ENCODE measurements at places on chromosomes 4 and X.
A peak's percentile ranks its signal among the peaks of the same experiment; 100 is the strongest.

DNA sequence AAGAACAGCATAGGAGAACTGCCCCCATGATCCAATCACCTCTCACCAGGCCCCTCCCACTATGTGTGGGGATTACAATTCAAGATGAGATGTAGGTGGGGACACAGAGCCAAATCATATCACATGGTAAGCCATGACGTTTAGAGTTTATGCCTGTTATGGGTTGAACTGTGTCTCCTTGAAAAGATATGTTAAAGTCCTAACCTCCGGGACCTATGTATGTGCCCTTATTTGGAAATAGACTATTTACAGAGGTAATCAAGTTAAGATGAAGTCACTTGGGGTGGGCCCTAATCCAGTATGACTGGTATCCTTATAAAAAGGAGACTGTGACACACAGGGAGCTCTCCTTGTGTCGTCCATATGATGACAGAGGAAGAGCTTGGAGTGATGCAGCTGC, 25.2 kb upstream of the SLC2A9 start:
- DNase-seq = peak; percentile 2

DNA sequence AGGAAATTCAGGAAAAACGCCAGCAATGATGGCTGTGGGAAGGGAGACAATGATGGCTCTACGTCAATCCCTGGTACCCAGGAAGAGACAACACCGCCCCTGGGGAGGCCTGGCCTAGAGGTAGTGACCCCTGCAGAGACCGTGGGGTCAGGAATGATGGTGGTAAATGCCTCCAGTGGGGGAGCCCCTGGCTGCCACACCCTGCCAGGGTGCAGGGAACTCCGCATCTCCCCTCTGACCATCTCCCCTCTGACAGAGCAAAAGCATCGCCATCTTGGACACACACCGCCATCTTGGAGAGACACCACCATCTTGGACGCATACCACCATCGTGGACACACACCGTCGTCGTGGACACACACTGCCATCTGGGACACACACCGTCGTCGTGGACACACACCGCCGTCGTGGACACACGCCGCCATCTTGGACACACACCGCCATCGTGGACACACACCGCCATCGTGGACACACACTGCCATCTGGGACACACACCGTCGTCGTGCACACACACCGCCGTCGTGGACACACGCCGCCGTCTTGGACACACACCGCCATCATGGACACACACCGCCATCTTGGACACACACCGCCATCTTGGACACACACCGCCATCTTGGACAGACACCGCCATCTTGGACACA, 9.9 kb downstream of the ASMTL start:
- DNase-seq = peak; percentile 29

DNA sequence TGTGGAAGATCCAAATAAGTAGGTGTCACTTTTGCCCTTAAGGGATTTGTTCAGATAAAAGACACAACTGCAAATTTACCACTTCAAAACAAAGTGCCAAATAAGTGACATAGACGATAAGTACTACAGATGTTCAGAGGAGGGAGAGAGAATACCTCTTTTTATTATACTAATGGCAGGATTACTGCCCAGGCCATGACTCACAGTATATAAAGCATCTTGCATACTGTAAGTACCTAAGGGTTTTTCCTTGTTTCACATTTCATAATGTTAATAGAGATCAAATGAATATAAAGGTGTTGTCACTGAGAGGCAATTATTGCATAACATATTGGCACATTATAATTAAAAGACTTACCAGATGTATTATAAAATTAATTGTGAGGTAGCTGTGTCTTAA, 46.4 kb downstream of the PTPN13 start:
- DNase-seq = no peak

DNA sequence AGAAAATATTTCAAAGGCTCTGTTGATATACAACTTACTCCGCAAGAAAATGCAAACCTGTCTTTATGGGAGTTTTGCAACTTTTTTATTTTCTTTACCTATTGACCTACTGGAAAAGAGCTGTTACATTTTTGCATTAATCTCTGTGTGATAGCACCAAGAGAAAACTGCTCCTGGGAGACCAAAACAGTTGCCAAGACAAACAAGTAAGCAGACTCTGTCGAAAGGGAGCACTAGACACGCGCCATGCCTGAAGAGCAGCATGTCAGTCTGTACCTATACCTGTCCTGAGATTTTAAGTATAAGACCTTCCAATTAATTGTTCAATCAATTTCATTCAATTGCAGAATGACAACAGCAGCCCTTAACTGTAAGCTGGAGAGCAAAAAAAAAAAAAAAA, 56.0 kb upstream of the TECRL start:
- no peak for DNase-seq

DNA sequence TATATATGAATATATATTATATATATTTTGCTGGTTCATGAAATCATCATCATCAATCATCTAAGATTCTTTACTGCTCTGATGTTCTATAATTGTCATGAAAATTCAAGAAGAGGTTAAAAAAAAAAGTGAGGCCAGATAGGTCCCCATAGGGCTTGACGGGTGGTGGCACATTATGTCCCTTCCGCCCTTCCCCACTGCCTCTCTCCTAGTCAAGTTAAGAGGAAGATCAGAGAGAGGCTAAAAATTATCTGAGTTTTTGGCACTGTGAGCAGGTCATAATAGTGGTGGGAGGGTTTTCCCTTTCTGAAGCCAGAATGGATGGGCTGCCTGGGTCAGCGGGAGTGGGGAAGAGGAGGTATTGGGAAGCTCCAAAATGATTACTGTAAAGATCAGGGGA, 5.4 kb downstream of the SYNPO2 start:
- DNase-seq = no peak

GRCh38 chrX:75115707-75116413, 40.2 kb downstream of the ABCB7 start:
- DNase-seq = no peak

DNA sequence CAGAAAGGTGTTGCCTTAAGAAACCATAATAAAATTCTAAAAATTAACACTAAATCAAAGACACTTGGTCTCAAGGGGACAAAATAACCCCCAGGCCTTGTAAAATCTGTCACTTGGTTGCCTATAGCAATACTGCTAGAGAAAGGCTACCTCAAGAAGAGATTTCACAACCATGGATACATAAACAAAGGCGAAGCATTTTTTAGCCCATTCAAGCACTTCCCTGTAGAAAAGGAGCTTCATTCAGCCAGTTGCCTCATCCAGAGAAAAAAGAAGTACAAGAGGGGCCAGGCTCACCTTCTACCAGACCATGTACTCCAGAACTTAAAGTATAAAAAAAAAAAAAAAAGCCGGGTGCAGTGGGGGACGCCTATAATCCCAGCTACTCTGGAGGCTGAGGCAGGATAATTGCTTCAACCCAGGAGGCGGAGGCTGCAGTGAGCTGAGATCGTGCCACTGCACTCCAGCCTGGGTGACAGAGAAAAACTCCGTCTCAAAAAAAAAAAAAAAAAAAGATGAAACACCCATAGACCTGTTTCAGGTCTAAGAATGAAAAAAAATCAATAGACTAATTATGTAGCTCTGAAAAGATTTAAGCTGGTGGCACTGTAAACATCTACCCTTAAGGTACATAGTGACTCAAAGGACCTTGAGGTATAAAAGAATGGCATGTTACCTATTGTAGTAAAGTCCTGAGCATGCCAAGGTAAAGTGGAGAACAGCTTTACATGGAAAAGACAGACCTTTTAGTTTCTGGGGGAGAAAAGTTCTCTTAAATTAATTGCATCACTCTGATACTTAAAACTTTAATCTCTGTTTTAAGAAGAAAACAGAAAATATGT, 18.0 kb downstream of the RUFY3 start:
- no peak for DNase-seq

DNA sequence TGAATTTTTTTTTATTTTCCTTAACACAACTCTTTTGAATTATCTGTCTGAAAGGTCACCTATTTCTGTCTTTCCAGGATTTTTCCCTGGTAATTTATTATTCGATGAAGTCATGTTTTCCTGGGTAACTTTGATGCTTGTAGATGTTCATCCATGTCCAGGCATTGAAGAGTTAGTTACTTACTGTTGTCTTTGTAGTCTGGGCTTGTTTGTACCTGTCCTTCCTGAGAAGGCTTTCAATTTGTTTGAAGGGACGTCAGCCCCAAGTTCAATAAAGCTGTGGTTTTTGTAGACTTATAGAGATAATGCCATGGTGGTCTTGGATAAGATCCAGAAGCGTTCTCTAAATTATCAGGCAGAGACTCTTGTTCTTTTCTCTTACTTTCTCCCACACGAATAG, 252.4 kb upstream of the ARHGAP24 start:
- DNase-seq = no peak

GRCh38 chr4:86959588-86960500, 25.0 kb downstream of the AFF1 start:
- no peak for DNase-seq

DNA sequence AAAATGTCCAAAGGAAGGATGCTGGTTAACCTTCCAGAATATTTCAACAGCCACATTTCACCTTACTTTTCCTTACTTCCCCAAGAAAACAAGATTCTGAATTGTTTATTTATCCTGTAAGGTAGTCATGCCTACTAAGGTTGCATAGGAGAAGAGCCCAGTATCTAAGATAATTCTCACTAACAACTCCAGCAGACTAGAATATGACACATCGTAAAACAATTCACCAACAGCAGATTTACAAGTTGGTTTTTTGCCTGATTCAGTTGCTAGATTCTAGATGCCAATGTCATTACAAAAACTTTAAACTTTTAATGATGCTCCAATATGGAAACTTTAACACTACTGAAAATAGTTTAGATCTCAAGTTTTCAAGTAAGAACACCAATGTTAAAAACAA, 176.4 kb downstream of the IL13RA2 start:
- DNase-seq = no peak

- peak; percentile 21 for DNase-seq
These were observed 33.5 kb upstream of the ASMTL start for GRCh38 chrX:1486177-1486576.

DNA sequence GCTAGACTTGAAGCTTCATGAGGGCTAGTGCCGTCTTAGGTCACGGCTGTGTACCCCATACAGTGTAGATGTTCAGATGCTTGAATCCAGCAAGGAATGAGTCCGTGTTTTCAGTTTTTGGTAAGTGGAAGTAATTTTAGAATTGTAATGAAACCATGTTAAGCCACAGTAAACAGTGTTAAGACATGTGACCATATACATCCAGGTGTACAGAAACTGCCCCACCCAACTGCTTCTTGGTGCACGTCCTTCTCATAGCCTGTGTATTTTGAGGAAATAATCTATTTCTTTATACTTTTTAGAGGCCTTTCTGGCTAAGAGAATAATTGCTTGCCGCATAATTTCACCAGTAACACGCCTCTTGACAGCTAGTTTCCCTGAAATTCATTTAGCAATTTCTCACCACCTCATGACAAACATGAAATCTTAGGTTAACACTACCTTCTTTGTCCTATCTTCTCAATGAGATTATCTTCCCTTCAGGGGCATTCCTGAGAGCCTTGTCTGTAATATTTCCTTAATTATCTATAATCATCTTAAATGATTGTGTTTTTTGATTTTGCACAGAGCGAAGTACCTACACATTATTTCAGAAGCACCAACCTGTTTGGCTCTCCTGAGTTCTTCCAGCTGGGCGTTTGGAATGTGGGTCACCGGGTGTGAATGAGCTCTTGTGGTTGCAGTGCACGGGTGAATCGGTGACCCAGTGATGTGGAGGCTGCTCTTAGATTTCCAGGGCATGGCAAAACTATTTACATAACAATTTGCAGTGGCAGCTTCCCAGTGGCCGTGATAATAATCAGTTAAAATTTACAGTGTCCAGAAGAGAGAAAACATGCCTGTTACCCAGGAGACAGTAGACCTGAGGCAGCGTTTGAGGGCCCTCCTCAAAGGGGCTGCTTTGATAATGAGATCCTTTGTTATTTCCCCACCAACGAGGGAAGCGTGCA, 50.2 kb upstream of the TADA2B start:
- no peak for DNase-seq

- DNase-seq = no peak
These were observed 1.5 kb downstream of the SASH3 start for GRCh38 chrX:129781134-129781672.

- DNase-seq = no peak
These were observed 201.0 kb downstream of the PAPSS1 start for GRCh38 chr4:107519053-107519452.

DNA sequence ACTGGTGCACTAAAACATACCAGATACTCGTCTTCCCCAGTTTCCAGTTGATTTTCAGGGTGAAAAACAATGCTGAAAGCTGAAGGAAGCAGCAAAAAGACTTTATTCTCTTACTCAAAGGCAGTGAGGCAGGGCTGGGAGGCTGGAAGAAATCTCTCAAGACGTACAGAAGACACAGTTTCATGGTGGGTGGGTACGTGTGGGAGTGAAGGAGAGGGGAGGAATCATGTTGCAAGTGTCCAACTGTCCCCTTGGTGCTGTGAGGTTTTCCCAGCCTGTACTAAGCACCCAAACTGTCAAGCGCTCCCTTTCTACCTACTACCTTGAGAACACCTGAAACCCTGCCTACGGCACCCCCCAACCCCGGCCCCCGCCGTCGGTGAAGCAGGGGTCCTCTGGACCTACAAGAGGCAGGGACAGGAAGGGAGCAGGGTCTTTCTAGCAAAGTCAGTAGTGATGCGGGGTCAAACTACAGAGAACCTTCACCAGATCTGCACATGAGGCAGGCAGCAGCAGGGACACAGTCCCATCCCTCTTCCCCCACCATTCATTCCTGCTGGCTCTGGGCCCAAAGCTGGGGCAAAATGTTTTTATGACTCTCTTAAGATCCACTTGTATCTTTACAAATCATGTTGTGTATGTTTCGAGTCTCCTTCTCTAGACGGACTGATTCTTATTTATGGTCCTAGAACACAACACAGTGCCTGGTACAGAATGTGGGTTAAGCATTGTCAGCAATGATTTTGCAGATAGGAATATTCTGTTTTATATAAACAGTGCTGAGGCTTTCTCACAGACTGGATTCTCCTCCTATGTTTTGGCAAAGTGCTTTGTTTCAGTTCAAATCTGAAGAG, 2.4 kb upstream of the SETD7 start:
- no peak for DNase-seq

DNA sequence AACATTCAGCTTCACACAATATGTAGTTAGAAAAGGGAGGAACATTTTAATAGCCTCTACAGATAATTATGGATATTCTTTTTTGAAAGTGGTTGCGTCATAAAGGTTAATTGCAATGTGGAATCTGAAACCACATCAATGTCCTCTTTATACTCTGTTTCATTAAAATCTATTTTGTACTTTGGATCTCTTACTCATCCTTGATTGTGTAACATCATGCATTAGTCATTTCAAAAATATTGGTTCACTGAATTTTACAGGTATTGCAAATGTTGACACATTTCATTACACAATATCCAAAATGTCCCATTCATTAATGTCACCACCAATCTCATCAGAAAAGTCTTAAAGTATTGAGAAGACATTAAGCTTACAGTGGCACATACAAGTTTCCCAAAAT, 62.7 kb upstream of the USP9X start:
- no peak for DNase-seq

- DNase-seq = no peak
These were observed 15.0 kb upstream of the SLC25A5 start for GRCh38 chrX:119453202-119453601.
